ENCODE measurements at places on chromosomes 7 and 10.

GRCh38 chr7:153393666-153394065 is 634.1 kb downstream of the ACTR3B start:
- no peak for DNase-seq

DNA sequence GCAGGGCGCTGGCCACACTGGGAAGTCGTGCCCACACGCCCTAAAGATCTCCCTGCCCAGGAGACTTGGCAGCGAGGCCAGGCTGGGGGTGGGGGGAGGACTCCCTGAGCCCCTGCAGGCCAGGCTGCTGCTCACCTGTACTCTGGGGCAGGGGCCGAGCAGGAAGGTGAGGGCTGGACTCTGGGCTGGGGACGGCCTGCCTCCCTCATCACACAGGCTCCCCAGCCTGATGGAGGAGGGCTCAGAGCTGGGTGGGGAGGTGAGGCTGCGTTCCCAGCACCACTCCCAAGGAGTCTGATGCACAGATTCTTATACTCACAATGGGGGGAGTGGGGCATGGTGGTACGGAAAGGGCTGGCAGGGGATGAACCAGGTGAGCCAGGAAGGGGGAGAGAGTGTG is 71.2 kb downstream of the ELFN1 start:
- no peak for DNase-seq

DNA sequence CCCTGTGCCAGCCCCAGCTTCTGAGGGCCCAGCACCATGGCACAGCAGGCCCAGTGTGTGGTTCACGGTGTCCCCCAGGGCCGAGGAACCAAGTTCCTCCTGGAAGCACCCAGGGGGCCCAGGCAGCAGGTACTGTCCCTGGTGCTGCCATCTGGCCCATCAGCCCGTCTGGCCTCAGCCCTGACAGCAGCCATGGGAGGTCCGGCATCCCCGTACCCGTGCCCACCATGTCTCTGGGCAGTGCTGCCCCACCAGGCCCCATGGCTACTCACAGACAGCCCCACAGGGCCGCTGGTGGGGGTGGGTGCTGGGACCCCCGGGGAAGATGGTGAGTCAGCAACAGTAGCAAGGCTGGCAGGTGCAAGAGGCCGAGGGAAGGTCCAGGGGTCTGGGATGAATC is 32.8 kb downstream of the STK32C start:
- DNase-seq = no peak

DNA sequence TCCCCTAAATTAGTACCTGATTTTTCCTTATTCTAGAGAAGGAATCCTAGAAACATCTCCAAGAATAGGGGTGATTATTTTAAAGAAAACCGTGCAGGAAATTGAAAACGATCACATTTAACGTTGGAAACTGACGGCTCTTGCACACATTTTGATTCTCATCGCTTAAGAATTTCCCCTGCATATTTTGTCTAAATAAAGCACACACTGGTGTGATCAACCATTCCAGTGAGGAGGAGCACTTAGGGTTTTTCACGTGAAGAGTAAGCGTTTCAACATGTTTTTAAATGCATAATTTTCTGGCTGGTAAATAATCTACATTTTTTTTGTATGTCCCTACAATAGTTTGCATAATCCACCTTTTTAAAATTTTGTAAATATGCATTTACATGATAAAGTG is 229.7 kb upstream of the PFKP start:
- DNase-seq = no peak

- no peak for DNase-seq
These were observed 53.0 kb upstream of the SEPHS1 start for GRCh38 chr10:13401142-13401541.

DNA sequence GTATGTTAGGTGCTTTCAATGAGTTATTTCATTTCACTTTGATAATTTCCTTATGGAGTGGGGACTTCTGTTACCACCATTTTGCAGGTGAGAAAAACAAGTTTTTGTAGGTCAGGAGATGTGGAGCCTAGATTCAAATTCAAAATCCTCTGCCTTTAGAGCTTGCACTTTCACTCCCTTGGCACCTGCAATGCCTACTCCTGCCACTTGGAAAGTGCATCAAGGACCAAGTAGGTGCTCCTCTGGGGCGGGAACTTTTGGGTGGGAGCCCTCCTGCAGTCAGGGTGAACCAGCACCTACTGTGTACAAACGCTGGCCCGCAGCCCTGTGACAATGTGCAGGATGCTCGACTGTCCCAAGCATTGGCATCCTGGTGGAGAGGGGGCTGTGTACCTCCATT is 199.0 kb downstream of the EMX2 start:
- no peak for DNase-seq

DNA sequence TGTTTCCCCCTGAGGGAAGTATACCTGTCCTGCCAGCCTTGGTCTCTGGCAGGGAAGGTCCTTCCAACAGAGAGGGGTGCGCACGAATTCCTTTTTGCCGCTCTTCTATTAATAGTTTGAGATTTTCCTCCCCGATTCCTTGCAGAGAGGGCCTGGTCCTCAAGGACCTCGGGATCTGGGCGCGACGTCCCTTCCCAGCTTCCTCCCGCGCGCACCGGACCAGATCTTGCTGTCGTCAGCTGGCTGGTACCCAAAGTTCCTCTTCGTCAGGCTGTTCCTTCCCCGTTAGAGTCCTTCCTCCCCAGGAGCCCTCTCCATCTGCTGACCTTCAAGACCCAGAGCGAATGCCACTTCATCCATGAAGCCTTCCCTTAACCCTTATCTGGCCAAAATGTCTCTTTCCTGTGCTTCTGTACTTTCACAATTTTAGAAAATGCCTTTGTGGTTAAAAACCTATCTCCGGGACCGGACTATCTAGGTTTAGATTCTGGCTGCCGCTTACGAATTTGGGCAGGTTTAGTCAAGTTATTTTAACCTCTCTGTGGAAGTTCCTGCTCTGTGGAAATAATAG is 851 bp upstream of the GOT1 start:
- DNase-seq = no peak

DNA sequence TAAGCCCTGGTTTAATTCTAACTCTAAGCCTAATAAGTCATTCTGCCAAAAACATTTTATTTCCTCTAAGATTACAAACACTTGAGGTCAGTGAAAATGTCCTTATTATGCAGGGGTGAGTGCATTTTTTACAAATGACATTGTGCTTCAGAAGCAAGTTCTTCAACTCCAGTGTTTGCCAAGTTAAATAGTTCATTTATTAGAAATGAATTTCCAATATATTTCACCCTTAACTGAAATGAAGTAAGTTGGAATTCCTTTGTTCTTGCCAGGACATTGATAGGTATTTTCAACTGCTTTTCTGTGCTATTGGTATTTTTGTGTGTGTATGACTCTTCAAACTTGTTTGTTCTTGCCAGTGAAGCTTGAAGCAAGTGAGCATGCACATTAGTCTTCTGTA is 89.5 kb upstream of the CCDC6 start:
- DNase-seq = no peak

- no peak for DNase-seq
These were observed 31.9 kb downstream of the LCOR start for GRCh38 chr10:96863922-96864543.

DNA sequence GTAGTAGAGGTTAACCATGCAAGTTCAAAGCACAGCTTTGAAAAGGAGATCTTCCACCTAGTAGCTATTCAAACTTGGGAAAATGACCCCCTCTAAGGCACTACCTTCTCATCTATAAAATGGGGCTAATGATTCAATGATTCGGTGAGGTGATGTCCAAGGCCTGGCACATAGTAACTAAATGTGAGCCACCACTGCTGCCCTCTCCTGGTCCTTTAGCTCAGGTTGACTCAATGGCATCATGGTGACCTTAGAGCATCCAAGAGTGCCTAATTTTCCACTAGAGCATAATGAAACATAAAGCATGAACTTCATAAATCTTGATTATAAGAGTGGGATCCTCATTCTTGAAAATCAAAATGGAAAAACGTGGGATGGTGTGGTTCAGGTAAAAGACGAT is 16.3 kb upstream of the PLCE1 start:
- DNase-seq = no peak

GRCh38 chr7:5350600-5351385 is 68.0 kb downstream of the SLC29A4 start:
- DNase-seq = no peak

DNA sequence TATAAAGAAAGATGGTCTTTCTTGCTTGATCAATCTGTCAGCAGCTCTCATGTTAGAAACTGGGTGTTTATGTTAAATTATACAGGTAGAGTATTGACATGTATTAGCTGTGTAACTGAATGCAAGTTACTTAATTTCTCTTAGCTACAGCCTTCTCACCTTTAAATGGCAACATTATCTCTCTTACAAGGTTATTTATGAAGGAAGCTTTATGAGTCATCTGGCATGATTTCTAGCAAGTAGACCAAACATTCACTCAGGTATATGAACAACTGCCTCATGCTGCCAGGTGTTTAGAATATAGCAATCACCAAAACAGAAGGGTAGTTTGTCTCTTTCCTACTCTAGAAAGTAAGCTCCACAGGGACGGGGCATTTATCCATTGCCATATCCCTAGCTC is 8.5 kb downstream of the ARL4A start:
- DNase-seq = no peak

DNA sequence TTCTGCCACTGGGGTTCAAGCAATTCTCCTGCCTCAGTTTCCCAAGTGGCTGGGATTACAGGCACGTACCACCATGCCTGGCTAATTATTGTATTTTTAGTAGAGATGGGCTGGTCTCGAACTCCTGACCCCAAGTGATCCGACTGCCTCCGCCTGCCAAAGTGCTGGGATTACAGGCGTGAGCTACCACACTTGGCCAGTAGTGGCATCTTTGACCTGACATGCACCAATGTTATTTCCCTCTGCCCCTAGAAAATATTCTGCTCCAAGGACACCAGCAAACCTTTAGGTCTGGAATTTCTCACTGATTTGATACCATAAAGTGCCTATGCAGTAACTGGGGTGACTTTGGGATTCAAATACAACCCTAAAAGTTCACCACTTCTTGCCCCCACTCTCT is 179.4 kb downstream of the ARID5B start:
- no peak for DNase-seq

DNA sequence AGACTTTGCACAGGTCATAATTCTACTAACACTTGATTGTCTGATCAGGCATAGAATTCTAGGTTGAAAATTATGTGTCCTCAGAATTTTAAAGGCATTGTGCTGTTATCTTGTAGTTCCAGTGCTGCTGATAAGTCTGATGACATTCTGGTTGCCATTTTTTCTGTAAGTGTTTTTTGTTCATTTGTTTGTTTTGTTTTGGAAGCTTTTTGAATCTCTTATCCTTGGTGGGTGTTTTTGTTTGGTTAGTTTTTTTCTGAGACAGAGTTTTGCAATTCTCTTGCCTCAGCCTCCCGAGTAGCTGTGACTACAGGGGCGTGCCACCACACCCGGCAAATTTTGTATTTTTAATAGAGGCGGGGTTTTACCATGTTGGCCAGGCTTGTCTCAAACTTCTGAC is 178.9 kb downstream of the CCDC71L start:
- no peak for DNase-seq

Measured in NCI-H2107 (cell line).